Muscle of arm (tissue), 14 donors: ENCODE measurements at places on chromosomes 2 and 18.
A peak's percentile ranks its signal among the peaks of the same experiment; 100 is the strongest.

DNA sequence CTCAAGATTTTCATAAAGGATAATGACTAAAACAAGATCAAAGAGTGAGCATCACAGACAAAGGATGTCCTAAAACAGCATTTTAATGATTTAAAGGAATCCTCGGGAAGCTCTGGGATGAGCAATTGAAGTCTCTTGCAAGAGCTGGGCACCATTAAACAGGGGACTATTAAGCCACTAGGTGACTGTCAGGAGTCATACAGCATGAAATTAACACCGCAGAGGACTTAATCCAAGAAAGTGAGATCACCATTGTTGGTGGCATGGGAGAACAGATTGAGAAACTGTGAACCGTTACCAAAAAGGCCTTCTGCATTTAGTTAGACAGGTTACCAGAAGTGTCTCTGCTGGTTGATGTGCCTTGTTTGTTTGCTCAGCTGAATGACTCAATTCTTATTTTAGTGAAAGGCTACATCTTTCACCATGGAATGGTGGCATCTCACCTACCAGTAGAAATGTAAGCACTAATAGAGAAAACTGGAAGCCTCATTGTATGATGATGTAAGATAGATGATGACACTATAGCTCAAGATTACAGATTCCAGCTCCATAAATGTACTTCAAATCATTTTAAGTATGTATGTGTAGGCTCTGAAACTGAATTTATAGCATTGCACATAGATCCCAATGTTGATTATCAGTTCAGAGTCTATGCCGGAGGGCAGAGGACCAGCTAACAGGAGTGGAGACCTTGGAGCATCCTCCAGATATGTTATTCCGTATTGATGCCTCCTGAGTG is 427.6 kb downstream of the SUCLG1 start:
- no peak for DNase-seq

DNA sequence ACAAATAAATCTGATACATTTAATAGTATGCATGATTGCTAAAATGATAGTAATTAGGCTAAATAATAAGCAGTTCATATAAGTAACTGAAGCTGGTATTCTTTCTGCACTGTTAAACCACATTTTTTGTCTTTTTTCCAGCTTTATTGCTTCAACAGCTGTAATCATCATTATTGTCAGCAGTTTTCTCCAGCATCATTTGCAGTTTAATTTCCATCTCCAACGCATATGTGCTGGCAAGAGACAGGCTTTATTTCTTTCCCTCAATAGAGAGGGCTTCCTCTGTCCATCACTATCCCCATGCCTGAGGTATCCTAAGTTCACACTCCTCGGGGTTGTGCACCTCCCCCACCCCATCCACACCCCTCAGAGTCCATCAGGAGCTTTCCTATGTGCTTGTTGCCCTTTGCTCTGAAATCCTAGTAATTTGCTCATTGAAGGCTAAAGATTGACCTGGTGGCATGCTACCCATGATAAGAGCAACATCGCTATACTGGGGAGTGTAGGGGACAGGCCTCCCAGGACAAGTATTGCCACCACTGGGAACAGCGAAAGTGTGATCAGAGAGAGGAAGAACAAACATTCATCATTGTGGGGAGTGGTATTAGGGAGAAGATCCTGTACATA is 37.1 kb downstream of the B4GALT6 start:
- DNase-seq: peak; percentile 25

DNA sequence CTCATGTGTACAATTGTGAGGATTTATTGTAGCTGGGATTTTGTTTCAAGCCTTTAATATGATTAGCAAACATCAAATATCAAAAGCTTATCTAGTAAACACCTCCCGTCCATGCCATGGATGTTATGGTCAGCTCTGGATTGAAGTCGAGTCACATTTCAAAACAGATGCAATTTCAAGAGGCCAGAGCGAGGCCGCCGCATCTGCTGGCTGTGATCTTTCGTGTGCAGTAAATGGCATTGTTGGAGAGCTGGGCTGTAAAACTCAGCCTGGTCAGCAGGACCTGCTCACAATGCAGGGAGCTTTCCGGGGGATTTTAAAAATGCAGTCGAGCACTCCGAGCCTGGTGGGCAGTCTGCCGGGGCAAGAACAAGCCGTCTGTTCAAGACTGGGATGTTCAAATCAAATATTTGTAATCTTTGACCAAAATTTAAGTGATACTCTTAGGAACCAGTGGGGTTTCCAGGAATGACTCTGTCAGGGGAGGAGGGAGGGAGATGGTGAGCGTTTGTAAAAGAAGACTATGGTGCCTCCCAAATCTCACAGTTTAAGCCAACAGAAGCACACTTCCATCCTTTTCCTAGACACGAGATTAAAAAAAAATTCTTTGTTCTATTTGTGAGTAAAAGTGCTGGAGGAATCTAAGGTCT is 97.6 kb downstream of the MYCN start:
- no peak for DNase-seq

- DNase-seq: peak; percentile 33
Observed at GRCh38 chr2:144330951-144331673, 188.8 kb downstream of the ZEB2 start.

GRCh38 chr18:42113529-42114191 is 158.6 kb downstream of the PIK3C3 start:
- DNase-seq: no peak

DNA sequence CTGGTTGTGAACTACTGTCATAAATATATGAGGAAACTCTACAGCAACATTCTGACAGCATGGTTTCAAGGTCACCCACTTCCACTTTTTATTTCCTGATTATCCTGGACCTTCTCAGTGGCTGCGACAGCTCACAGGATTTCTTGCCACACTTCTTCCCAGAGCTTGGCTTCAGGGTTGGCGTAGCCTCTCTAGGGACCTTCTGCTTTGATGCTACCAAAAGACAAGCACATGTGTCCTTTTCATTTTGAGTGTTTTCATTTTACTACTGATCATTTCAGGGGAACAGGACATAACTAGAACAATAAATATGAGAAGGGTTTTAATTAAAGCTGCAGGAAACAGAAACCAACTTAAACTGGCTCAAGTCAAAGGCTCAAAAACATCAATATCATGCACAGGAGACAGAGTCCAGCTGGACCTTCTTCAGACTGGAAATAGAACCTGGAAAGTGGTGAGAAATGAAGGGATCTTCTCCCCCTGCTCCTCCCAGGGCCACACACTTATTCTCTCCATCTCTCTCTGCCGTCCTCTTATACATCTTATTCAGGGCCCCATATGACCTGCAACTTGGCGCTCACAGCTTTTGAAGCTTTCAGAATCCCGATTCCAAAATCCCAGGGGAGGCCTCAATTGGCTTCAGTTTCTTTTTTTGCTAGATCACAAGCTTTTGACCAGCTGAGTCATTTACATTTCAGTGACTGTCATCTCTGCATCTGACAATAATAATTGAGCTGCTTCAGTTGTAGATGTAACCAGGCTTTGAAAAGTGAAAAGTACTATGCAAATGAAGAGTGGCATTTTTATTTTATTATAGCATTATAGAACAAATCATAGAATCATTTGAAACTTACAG is 9.7 kb downstream of the VIT start:
- DNase-seq: no peak

GRCh38 chr2:63446658-63447057 is 141.6 kb downstream of the WDPCP start:
- no peak for DNase-seq

GRCh38 chr18:79823120-79823519 is 25.4 kb downstream of the KCNG2 start:
- DNase-seq: no peak

GRCh38 chr2:36246320-36246990 is 109.1 kb upstream of the CRIM1 start:
- DNase-seq: no peak

DNA sequence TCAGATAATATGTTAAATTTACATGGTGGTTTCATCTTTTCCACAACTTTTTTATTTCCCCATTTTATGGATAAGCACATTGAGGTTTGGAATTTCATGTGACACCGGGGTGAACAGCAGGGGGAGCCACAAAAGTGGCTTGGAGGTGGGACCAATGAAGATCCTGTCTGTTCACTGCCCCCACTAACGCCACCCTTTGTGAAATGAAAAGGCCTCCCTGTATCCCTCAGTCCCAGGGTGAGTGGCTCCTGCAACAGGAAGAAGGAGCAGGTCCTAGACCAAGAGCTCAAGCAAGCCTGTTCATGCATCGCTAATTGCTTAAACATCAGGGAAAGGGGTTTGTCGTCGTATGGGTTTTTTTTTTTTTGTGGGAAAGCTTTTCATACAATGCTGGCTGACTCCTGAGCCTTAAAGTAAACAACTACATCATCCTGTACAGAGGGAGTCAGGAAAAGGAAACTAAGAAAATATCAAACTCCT is 267.8 kb upstream of the EPAS1 start:
- no peak for DNase-seq

- no peak for DNase-seq
Observed at GRCh38 chr2:162155093-162155492, 3.0 kb upstream of the GCG start.

DNA sequence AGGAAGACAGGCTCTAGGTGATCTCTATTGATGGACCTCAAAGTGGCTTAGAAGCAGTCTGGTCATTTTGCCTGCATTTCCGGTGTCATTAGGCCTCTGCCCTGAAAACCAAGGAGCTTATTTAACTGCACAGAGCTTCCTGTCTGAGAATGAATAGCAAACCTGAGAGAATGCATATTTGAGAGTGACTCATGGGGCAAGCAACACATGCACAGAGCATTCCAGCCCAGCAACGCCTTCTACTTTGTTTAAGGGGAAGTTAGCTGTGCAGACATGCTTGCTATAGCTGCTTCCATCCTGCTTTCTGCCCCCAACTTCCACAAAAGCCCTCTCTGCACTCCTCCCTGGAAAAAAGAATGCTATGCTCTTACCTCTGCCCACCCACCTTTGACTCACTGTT is 232.8 kb downstream of the GRB14 start:
- no peak for DNase-seq

- no peak for DNase-seq
Observed at GRCh38 chr2:41937921-41938708, 109.7 kb upstream of the PKDCC start.

GRCh38 chr18:72752220-72752619 is 115.6 kb downstream of the NETO1 start:
- no peak for DNase-seq

- no peak for DNase-seq
Observed at GRCh38 chr2:24080701-24081100, 3.9 kb downstream of the TP53I3 start.

DNA sequence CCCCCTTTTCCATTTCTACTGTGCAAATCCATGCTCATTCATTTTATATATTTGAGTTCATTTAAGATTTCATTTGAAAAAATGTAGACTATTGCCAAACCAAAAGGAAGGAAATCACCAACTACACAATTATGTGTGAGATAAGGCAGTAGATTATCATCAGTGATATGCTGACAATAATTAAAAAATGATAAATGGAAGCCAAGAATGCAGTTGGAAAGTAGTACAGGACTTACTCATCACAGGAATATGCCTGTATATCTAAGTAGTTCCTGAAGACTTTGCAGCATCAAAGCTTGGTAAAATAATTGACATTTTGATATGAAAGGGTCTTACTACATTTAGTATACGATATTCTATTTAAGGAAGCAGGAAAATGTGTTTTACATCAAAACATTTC is 166.1 kb upstream of the OTX1 start:
- DNase-seq: no peak

GRCh38 chr2:2701813-2702212 is 370.7 kb upstream of the MYT1L start:
- DNase-seq: no peak

- DNase-seq: peak; percentile 52
Observed at GRCh38 chr2:21256006-21256405, 132.2 kb downstream of the TDRD15 start.

DNA sequence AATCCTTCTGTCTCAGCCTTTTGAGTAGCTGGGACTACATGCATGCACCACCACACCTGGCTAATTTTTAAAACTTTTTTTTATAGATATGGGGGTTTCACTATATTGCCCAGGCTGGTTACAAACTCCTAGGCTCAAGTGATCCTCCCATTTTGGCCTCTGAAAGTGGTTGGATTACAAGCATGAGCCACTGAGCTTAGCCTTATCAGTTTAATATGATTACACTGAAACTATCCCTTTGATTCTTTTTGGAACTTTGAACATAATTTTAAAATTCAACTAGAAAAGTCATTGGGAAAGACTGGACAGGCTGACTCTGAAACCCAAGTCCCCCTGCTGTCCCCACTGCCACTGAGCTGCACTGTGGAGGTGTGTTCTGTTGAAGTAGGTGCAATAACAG is 114.8 kb downstream of the ARL4C start:
- no peak for DNase-seq
